ENCODE measurements at places on chromosomes 2 and 18.

GRCh38 chr2:94923196-94923595 is 52.0 kb downstream of the TEKT4 start:
- DNase-seq = no peak

DNA sequence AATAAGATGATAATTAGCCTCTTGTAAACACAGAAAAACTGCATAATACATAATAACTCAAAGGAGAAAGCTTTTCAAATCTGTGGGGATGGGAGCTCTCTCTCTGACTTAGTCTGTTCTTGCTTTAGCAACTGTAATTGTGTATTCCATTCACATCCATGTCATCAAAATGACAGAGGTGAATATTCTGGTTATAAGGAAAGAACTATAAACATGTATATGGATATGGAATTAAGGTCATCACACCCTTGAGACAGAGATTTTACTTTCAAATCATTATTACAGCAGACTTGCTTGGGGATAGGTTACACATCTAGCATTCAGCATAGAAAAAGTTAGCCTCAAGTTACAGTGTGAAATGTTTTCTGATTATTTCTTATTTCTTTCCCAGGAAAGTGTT is 497.7 kb downstream of the LRP1B start:
- no peak for DNase-seq

DNA sequence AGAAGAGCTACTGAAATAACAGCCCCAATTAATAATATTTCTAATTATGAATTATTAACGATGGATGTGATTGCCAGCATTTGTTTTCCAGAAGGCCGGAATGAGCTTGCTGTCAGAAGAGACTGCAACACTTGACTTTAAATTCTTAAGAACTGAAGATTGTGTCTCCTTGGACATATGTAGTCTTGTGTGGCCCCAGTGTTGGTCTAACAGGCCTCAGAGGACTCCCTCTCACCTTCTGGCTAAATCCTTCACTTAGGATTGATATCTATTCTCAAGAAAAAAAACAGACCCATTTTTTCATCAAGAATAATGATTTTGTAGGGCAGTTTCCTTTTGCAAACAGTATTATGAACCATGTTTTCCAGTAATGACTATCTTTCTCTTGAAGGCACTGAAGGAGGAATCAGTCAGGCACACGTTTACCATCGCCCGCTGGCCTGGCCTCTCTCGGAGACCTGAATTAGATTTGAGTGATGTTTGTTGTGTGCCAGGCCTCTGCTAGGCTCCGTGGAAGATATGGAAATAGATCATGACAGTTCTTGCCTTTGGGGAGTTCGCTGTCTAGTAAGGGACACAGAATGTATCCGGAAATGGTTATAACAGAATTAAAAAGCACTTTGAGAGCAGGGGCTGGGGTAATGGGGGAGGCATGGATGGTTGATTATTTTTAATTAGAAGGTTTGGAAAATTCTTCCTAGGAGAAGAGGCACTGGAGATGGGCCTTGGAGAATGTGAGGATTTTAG is 258.0 kb downstream of the MYCN start:
- DNase-seq = no peak

DNA sequence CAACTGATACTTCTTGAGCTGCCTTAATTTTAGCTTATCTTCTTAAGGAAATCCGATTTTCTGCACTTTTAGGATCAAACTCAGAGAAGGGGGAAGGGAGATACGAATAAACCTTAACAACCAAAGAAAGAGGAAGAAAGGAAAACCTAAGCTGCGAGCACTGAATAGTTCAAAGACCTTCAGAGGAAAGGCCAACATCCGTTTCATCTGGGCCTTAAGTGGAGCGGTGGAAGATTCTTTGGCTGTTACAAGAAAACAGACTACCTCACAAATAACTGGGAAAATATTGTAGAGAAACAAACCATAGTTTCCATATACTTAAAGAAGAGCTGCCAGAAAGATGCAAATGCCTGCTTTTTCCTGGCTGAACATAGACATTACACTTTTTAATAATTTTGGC is 43.6 kb downstream of the VIT start:
- no peak for DNase-seq

- DNase-seq = no peak
These were observed 119.7 kb downstream of the METTL4 start for GRCh38 chr18:2451556-2451955.

GRCh38 chr2:15259356-15259756 is 301.8 kb downstream of the NBAS start:
- DNase-seq = no peak

DNA sequence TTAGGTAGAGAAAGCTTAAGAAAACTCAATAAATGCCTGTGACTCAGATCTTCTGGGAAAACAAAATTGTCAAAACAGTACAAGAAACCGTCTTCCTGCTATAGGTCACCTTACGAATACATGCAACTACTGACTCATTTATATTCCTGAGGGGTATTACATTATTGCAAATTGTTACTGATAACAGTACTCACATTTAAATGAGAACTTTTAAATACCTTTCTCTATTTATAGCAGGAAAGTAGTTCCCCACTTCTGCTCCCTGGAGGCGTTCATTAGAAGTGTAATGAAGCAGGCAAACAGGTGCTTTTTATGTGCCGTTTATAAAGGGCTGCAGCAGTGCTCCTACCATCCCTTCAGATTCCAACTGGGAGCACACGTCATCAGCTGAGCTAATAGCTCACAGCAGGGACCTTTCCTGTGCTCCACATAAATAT is 65.1 kb upstream of the RPRM start:
- DNase-seq = no peak

GRCh38 chr18:38805256-38805655 is 1239.7 kb upstream of the CELF4 start:
- DNase-seq = no peak

DNA sequence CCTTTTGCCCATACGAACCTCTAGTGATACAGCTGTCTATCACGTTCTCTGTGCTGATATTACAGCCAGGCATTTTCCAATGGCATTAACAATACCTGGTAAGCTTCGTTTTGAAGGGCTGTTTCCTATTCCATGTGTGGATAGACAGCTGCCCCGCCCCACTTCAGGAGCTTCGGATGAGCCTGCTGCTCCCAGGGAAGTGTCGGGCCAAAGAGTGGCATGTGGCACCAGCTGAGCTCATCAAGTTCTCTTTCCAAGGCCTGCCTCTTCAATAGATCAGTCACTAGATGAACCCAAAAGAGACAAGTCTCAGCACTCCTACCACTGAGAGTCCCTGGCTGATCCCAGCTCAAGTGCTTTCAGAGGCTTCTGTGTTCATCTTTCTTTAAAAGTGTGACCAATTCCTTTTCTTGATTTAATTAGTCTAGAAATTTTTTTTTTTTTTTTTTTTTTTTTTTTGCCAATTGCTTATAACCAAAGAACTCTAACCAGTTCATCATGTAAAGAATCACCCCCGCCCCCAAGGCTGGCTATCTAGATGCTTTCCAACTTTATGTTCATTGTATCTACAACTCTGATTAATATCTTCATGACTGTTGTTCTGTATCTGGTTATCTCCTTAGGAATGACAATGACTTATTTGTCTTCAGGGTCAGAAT is 46.6 kb downstream of the HDAC4 start:
- no peak for DNase-seq

- no peak for DNase-seq
These were observed 143.4 kb downstream of the COL6A3 start for GRCh38 chr2:237270520-237270919.

DNA sequence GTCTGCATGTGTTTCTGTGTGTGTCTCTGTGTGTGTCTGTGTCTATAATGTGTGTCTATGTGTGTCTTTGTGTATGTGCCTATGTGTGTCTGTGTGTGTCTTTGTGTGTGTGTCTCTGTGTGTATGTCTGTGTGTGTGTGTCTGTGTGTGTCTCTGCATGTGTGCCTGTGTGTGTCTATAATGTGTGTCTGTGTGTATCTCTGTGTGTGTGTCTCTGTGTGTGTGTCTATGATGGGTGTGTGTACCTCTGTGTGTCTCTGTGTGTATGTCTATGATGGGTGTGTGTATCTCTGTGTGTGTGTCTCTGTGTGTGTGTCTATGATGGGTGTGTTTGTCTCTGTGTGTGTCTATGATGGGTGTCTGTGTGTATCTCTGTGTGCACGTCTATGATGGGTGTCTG is 126.2 kb upstream of the GPC1 start:
- DNase-seq = no peak

- DNase-seq = no peak
These were observed 534.8 kb upstream of the CDH7 start for GRCh38 chr18:65215865-65216466.

- no peak for DNase-seq
These were observed 24.9 kb downstream of the PECR start for GRCh38 chr2:216056739-216057138.

DNA sequence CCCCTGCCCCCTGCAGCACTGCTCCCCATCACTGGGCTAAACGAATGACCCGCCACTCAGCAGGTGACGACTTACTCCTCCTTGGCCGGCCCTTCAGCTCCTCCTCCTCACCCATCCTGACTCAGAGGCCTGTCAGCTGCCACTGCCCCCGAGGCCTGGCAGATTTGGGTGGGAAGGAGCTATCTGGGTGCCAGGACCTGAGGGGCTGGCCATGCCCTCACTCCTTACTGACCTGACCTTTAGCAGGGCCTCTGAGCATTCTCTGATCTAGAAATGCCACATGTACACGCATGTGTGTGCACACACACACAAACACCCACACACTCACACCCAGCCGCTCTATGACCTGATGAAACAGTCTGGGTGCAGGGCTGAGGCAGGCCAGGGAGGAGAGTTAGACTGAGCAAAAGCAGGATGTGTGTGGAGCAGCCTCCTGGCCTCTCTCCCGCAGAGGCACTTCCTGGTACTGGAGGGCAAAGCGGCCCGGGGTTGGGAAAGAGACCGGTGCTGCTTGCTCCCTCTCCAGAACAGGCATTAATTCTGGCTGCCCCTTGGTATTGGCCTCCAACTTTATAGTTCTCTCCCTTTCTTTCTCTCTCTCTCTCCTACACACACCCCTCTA is 68.0 kb downstream of the ZFP36L2 start:
- DNase-seq = no peak

- no peak for DNase-seq
These were observed 46.2 kb downstream of the RBKS start for GRCh38 chr2:27843992-27844391.

GRCh38 chr2:127065299-127065939 is 41.5 kb downstream of the BIN1 start:
- DNase-seq = no peak

GRCh38 chr18:67486534-67486933 is 30.0 kb downstream of the DSEL start:
- DNase-seq = no peak

GRCh38 chr2:222739939-222740338 is 68.5 kb downstream of the MOGAT1 start:
- no peak for DNase-seq

DNA sequence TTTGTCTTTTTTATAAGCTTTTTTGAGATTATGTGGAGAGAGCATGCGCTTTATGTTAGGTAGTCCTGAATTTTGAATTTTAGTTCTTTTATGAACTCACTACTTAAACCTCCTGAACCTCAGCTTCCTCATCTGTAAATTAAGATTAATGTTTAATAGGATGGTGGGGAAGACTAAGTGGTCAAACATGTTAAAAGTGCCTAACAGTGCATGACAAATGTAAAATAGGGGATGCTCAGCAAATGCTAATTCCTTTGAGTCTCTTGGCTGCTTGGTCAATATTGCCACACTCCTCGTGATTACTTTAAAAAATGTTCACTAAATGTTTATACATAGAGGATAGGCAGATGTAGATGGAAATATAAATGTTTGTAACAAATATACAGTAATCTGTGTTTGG is 6.8 kb downstream of the BIRC6 start:
- no peak for DNase-seq

- no peak for DNase-seq
These were observed 76.9 kb upstream of the ODC1 start for GRCh38 chr2:10524851-10525572.

- no peak for DNase-seq
These were observed 1.7 kb downstream of the RTN4 start for GRCh38 chr2:55048508-55049042.
